Stimulated activated CD4-positive, alpha-beta T cell treated with anti-CD3 and anti-CD28 coated beads, Interleukin-2, amount 100 ng/mL, for 4 hours (primary cell): ENCODE measurements at places on chromosomes 7 and 10.

DNA sequence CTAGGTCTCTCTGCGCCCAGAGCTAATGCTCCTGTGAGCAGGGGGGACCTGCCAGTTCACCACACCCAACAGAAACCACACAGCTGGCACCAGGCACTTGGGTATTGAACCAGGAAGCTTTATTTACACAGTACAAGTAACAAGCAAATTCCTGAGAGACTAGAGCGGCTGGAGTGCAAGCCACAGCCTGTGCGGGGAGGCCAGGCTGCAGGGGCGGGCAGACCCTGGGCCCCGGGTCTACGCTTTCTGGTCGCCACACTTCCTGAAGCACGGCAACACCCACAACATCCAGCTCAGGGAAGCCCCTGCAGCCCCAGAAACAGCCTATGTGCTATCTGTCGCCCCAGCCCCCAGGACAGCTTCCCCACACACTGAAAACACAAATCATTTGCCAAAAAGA is 125.0 kb downstream of the FAM53B start:
- DNase-seq = no peak

DNA sequence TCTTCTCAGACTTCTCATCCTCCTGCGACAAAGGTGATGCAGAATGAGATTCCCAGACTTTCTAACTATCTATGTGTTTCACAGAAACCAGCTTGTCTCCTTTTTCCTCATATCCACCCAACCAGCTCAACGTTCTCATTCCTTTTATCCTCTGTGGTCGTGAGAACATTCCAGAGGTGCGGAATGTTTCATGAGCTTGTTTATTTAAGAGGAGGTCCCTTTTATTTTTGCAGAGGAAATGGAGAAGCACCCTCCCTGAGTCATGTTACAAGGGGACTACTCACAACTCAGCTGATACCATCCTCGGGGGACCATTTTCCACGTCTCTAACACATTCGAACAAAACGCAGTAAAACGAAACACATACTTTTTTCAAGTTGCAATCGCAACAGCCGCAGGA is 93.2 kb downstream of the ZRANB1 start:
- no peak for DNase-seq

GRCh38 chr10:42866115-42866995 is 83.8 kb downstream of the BMS1 start:
- DNase-seq = no peak

DNA sequence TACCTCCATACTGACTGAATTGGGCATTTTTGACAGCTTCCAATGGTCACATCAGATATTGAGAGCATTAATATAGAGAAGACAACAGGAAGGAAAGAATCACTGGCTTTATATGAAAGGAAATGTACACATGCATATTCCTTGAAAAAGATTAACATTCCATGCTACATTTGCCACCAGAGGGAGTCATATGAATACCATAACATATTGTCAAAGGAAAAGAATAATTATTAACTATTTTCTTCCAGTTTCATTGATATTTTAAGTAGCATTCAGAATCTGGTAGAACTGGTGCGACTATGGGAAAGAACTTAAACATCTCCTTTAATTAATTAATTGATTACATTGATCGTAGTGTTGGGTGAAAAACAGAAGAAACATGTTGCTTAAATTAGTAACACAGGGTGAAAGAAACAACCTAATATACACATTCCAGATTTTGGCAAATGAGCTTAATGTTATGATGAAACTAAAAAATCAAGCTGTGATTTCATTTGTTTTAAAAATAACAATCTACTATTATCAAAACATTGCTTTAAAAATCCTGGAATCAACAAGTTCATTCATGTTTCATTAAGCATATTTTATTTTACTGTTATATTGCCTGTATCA is 71.5 kb downstream of the GPR85 start:
- DNase-seq = no peak

GRCh38 chr7:5063698-5064097 is 18.0 kb downstream of the RBAK start:
- no peak for DNase-seq

- no peak for DNase-seq
Observed at GRCh38 chr10:125012851-125013528, 71.1 kb downstream of the ZRANB1 start.

GRCh38 chr10:33015761-33016547 is 57.9 kb upstream of the ITGB1 start:
- no peak for DNase-seq

- DNase-seq = no peak
Observed at GRCh38 chr7:11206177-11206899, 232.7 kb downstream of the PHF14 start.

- DNase-seq = no peak
Observed at GRCh38 chr10:132332433-132332754, 401 bp downstream of the LRRC27 start.
